ENCODE measurements at places on chromosomes 13 and 19.

GRCh38 chr13:106390367-106390766, 145.1 kb downstream of the EFNB2 start:
- no peak for DNase-seq

DNA sequence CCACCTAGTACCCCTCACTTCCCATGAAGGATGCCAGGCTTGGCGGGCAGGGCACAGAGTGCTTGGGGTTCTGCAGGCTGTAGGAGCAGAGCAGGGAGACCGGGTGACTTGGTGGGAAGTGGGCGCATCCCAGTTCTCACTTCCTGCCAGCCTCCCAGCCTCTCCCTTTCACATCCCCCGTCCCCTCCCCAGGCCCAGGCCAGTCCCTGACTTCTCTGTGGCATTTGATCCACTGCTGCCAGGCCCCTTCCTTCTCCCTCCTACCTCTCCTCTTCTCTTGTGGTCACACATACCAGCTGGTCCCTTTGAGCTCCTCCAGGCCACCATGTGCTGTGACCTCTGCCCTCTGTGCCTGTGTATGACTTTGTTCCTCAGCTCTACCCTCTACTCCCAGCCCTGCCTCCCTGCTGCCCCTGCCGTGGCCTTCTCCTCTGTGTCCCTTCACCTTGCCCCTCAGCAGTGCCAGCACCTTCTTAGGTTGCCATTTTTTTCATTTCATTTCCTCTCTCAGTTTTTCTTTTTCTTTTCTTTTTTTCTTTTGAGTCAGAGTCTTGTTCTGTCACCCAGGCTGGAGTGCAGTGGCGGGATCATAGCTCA, 19.5 kb downstream of the MYO1F start:
- no peak for DNase-seq

DNA sequence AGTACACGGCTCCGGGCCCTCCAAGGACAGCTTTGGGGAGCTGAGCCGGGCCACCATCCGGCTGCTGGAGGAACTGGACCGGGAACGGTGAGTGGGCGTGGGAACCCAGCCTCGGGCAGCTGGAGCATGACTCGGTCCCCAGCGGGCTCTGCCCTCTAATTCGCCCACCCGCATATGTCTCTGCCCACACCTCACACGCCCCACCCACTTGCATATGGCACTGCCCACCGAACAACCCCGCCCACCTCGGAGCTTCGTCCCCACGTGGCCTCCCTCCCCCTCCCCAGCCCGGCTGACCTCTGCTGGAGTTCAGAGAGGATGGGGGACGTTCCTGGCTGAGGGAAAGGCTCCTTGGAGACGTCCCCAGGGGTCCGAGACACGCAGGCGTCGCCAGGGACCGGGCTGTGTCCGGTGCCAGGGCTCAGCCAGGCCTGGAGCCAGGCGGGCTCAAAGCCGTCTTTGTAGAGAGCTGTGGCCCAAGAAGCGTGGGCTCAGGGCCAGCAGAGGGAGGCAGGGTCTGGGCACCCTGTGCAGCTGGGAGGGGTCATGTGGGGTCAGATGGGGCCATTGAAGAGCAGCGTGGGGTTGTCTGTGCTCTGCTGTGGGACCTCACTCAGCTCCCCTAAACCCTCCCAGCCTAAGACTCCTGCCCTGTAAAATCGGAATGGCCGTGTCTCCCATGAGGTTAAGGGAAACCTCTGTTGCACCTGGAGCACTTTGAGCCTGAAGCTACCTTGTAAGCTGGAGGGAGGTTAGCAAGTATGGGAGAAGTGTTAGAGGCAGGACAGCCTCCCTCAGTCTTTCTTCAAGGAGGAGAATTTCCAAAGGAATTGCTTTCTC, 3.8 kb downstream of the APC2 start:
- DNase-seq, result no peak

- no peak for DNase-seq
These were observed 158.6 kb upstream of the SLC10A2 start for GRCh38 chr13:103224804-103225203.

GRCh38 chr13:58850161-58850560, 1218.6 kb downstream of the PCDH17 start:
- DNase-seq, result no peak

GRCh38 chr13:26482451-26483197, 74.9 kb upstream of the WASF3 start:
- peak; percentile 78 for DNase-seq

- peak; percentile 9 for DNase-seq
These were observed 95.6 kb upstream of the HTR2A start for GRCh38 chr13:46992383-46992952.

GRCh38 chr13:73141292-73141771, 82.5 kb downstream of the KLF5 start:
- DNase-seq, result no peak

DNA sequence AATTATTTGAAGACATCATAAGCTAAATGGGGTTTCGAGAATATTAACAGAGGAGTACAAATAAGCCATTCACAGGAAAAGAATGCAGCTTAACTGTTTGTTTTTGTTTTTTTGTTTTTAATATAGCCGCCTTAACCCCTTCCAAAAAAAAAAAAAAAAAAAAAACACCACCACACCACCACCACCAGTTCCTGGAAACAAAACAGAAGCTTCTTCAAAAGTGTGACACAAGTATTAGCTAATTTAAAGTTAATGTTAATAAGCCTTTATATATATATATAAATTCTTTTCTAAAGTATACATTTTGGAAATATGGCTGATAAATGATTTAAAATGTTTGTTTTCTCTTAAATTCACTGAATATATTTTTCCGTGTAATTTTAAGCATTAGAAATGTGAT, 1.4 kb downstream of the RAP2A start:
- no peak for DNase-seq

GRCh38 chr13:103273825-103274224, 207.6 kb upstream of the SLC10A2 start:
- no peak for DNase-seq

GRCh38 chr19:23509686-23510450, 114.6 kb upstream of the ZNF91 start:
- DNase-seq, result no peak

DNA sequence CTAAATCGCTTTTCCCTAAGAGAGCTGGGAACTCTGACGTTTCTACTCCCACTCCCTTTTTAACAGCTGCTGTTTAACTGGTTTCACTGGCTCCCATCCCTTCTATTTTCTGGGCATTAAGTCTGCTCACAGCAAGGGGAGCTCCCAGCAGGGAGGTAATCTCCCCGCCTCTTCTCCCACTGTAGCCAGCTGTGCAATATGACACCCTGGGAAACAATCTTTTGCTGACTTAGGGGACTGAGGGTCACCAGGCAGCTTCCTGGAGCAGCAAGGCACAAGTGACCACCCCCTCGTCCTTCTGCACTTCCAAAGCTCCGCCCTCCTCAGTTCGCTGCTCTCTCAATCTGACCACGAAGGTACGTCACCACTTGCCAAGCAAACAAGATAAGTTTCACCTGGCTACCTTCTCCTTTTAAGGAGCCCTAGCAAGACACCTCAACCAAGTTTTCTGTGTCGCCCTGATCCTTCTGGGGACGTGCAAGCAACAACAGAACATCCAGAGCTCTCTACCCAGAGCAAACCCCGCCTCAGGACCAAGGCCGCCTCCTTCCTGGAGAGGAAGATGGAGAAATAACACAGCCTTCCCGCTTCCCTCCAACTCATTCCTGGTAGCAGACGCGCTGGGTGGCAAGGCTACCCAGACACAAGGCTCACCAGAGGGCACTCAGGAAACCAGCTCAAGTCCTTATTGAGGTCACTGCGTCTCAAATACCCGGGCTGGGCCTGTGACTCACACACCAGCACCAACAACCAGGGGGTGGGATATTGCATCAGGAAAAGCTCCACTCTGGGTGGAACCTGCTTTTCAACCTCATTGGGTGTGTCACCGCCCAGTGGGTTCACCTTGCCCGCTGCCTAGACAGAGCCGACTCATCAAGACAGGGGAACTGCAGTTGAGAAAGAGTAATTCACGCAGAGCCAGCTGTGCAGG, 92.4 kb downstream of the STK24 start:
- DNase-seq, result no peak

DNA sequence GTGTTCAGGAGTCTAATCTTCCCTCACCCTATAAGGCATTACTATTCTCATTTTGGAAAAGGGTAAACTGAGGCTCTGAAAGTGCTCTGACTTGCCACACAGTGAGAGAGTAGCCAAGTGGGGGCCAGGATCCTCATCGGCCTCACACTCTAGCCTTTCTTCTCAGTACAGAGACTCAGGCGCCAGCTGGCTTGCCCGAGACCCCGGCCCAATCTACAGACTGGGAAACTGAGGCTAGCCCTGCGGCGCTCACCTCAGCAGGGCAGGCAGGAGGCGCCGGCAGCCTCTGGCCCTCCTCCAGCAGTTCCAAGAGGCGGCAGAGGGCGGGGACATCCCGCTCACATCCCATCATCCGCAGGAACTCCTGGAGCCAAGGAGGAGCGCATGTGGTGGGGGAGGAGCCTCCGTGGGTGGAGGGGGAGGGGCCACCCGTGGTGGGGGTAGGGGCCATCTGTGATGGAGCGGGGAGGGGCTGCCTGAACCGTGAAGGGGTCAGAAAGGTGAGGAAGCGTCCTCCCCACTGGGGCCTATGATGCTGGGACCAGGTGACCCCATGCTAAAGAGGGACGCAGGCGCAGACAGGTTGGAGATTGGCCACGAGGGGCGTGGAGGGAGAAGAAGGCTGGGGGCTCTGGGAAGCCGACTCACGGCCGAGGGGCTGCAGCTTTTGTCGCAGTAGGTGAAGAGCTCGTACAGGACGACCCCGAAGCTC, 8.7 kb upstream of the INSL3 start:
- no peak for DNase-seq
